ENCODE measurements at places on chromosomes 3 and 15.

- DNase-seq: no peak
These were observed 26.6 kb downstream of the GOLM2 start for GRCh38 chr15:44315126-44315525.

GRCh38 chr15:98730860-98731711, 82.7 kb downstream of the IGF1R start:
- no peak for DNase-seq

DNA sequence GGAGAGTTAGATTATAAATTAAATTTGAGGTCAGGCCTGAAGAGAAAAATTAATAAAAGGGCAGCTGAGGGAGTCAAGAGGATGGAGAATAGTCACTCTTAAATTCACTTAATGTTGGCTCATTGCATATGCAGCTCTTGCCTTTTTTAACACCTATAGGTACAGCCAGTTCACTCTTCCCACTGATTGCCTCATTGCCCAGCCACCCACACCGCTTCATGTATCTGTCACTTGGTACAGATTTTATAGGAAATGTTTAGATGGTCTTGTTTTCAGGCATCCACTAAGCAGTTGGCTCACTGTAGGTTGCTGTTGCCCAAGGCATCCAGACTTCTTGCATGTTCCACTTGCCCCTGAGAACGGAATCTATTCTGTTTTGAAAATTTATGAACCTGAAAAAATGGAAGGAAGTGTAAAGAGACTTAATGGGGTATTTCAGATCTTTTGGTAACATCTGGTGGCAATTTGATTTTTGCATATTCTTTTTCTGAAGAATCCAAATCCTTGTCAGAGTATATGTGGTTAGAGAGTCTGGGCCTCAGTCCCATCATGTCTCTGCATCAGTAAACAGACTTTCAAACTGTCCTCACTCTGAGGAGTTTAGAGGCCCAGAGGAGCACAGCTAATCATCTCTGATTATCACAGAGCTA, 151.9 kb downstream of the RBPMS2 start:
- no peak for DNase-seq

DNA sequence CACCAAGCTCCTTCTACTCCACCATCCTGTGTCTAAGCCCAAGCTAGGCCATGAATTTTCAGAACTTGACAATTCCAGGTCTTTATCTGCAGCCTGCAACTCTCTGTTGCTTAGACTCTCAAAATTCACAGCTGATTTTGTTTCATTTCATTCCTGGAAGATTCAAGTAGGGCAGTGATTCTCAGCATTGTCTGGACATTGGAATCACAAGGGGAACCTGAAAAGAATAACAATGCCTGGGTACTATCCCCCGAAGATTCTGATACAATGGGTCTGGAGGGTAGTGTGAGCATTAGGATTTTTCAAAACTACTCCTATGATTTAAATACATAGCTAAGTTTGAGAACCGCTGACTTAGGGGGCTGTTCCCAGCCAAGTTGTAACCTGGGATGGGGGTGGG, 534.7 kb upstream of the IL12A start:
- DNase-seq: no peak

- no peak for DNase-seq
These were observed 113.8 kb upstream of the EPHA6 start for GRCh38 chr3:96700322-96701315.

- no peak for DNase-seq
These were observed 1295.9 kb downstream of the ZPLD1 start for GRCh38 chr3:103730744-103731143.

DNA sequence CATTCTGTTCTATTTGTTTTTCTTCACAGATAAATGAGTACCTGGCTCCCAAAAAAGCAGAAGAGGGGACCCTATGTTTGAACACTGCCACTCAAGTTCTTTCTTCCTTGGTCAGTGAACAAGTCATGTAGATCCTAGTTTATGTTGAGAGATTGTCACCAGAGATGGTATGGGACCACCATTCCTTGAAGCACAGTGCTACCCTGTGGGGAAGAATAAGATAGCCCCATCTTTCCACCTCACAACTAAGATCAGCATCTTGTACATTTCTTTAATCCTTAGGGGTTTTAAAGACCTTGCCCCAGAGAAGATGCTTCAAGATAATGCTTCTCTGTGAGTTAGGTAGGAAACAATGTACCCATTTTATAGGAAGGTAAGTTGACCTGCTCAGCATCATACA, 233.5 kb upstream of the WNT5A start:
- DNase-seq: no peak

- no peak for DNase-seq
These were observed 762.2 kb upstream of the ALCAM start for GRCh38 chr3:104604326-104605010.

DNA sequence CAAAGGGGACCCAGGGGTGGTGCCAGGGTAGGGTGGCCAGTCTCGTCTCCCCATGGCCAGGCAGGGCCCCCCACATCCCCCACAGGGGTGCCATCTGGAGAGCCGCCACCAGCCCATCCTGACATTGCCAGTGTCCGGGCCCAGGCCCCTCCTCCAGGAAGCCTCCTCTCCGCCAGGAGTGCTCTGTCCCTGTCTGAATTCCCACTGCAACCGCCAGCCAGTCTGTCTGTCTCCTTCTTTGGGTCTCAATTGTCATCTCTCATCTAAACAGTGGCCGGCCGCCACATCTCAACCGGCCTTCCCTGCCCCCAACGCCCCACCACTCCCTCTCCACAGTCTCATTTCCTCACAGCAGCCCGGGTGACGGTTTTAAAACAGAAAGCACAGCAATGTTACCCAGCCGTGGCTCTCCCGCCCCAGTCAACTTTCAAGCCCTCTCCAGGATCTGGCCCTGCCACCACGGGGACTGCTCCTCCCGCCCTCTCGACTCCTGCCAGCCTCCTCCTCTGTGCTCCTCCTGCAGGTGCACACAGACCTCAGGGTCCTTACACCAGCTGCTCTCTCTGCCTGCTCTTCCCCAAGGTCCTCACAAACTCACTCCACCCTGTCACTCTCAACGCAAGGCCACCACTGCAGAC, 57.0 kb downstream of the IQSEC1 start:
- DNase-seq: peak; percentile 53

DNA sequence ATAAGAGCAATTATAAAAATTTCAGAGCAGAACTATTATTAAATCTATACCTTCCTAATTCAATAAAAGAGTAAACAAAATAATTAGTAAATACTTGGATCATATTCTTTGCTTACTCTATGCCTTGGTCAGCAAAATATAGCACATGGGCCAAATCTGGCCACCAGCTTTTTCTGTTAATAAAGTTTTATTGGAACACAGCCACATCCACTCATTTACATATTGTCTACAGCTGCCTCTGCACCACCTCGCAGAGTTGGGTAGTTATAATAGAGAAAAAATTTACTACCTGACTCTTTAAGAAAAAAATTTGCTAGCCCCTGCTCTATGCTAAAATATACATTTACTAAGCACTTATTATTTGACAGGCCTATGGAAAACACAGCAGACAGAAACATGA, 32.2 kb upstream of the GANC start:
- DNase-seq: no peak

GRCh38 chr3:33385423-33385822, 54.8 kb downstream of the UBP1 start:
- DNase-seq: no peak

GRCh38 chr3:185733980-185734724, 90.7 kb downstream of the IGF2BP2 start:
- no peak for DNase-seq

DNA sequence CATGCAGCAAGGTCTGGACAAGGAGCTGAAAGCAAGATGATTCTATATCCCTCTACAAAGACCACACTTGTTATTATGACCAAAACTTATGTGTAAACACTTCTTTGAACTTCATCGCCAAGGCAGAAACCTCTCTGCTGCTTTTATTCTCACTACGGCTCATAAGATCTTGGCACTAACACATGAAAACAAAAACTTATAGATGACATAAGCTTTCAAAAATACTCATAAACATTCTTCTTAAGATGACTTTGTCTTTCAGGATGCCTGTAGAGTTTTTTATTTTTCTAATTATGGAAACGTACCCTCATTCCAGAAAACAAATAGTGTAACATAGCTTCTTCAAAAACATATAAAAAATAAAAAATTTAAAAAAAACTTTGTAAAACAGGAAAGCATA, 12.5 kb upstream of the C15orf61 start:
- no peak for DNase-seq

DNA sequence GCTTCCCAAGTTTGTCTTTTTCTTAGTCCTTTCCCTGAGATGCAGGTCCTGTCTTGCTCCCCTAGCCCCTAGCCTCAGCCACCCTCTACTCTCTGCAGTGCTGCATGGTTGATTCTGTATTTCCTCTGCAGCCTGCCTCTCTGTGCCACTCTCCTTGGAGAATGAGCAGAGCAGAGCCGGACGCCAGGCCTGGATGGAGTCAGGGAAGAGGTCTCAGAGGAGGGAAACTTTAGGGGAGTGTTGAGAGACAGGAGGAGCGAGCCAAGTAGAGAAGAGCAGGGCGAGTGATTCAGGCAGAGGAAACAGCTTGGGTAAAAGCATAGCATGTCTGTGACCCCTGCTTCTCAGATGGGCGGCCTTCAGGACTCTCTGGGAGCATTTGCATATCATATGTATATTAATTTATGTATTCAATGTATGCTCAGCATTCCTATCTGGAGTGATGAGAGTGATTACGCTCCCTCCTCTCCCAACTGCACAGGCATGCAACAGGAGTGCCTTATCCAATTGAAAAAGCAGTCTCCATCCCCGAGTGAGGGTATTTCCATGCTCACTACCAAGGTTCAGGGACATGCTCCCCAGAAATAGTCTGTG, 166.7 kb downstream of the RORA start:
- DNase-seq: no peak

DNA sequence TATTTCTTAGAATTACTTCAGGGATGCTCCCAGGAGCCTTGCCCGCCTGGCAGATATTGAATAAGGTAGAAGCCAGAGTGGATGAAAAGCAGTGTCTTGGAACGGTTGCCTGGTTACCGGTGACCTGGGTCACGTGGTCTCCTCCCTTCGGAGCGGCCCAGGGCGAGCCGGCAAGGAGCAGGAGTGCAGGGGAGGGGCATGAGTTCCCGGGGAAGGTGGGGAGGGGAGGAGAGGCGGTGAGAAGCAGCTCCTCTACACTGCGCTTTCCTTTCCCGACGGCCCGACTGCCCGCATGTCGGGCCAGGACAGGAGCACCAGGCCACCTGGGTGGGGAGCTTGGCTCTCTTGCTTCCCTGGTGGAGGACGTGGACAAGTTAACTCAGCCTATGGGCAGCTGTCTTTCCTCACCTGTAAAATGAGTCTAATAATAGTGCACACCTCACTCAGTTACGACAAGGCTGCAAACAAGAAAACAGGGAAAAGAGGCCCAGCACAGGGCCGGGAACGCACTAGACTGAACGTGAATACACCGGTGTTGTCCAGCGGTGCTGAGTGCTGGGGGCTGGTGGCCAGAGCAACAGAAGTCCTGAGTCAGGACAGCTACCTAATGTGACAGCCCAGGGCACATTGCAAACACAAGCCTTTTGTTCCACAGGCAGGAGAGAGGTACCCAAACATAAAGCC, 198.3 kb downstream of the ADAMTS9 start:
- peak; percentile 84 for DNase-seq

DNA sequence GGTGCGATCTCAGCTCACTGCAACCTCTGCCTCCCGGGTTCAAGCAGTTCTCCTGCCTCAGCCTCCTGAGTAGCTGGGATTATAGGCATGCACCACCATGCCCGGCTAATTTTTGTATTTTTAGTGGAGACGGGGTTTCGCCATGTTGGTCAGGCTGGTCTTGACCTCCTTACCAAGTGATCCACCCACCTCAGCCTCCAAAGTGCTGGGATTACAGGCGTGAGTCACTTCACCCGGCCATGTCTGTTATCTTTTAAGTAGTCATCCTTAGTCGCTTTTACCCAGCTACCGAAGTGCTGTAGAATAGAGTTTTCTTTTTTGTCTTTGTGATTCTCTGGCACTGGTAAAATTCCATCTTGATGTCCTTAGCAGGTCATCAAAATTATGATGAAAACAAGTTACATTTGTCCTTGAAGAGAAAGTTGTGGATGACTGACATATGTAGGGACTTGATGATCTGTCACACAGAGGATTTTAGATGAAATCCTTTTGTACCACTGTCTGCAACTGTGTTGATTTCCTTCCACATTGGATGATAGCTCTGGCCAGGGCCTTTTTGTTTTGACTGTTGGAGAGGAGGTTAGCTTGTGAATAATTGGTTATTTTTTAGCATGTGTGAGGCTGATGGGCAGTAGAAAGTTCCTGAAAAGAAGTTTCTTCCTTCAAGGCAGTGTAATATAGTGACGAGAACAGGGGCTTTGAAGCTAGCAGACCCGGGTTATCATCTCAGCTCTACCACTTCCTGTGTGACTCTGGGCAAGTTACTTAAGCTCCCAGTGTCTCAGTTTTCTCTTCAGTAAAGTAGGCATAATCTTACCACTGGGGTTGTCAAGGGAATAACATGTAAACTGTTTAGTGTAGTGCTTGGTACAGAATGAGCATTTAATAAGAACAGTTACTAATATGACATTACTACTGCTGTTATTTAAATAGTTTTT, 18.8 kb downstream of the ATG7 start:
- DNase-seq: no peak

DNA sequence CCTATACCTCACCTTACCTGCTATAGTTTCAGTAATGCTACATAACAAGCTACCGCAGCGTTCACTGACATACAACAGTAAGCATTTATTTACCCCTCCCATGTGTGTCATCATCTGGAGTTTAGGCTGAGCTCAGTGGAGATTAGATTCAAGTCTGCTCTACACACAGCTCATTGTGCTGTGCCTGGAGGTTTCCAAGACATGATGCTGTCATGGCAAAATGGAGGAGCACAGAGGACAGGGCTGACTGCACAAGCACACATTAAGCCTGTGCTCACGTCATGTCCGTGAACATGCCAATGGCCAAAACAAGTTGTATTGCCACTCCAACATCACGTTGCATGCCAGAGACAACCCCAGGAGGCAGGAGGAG, 333.8 kb upstream of the TRIM42 start:
- DNase-seq: no peak

DNA sequence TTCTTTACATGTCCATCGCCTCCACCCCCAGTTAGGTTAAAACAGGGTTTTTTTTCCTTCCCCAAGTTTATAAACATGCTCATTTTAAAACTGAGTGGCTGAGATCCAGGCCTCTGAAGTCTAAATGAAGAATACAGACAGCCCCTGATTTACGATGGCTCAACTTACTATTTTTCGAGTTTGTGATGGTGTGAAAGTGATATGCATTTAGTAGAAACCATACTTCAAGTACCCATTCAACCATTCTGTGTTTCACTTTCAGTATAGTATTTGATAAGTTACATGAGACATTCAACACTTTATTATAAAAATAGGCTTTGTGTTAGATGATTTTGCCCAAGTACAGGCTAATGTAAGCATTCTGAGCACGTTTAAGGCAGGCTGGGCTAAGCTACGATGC, 30.5 kb upstream of the GNB5 start:
- no peak for DNase-seq

- DNase-seq: no peak
These were observed 23.1 kb downstream of the MAPKBP1 start for GRCh38 chr15:41797201-41797944.

Measured in NCI-H187 treated with DMSO at 0.1 percent for 48 hours (cell line).